Psoas muscle (tissue), 8 donors: ENCODE measurements at places on chromosomes 7 and 10. TPM values are rescaled to one million over a fixed set of nuclear protein-coding genes. Genes with fewer than 3 reads are reported as not detected.
A peak's percentile ranks its signal among the peaks of the same experiment; 100 is the strongest.

Gene PKD2L1
- not detected for polyA plus RNA-seq

Gene IFIT1B
- polyA plus RNA-seq = not detected

DNA sequence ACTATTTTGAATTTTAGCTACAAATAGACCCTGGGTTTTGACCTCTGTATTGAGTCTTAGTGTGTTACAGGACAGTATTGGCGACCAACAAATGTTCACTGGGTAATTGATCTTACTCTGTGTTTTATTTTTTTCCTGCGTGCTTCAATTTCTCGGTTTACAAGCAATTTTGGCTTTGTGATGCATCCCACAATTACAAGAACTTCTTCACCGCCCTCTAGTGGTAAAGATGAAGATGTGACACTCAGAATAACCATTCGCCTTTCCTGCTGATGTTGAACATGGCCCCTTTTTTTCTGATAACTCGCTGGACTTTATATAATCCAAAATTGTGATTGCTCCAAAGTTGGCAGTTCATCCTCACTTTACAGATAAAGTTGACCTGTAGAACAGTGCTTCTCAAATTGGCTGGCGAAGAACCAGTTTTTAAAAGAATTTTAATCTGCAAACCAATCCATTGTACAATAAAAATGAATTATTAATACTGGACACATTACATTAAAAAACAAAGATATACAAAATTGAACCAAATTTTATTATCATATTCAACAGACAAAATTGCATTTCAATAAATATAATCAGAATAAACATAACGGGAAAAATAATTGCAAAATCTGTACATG lies 20.2 kb upstream of the SMC3 start:
- DNase-seq = no peak

GRCh38 chr7:80815733-80816132 lies 103.1 kb downstream of the SEMA3C start:
- DNase-seq = no peak

DNA sequence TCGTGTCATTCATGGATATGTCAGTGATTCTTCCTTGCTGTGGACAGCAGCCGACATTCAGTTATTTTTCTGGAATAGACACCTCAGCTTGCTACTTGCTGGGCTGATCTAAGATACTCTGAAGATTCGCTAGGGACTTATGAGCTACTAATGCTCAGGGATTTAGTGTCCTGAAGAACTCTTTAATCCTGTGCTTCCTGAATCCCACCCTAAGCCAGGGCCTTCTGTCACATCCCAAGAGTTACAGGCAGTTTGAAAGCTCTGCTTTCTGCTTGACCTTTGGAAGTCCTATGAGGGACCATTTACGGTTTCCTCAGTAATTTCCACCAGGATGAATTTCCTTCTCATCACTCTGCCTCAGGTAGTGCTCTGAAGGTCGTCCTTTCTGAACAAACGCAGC lies at the start of gene PDE6C:
Gene PDE6C, plus strand, starts transcription at position 227 of the 400 bp plus-strand sequence. CDS start 189 bp downstream, outside the sequence.
- DNase-seq = no peak

- no peak for DNase-seq
Observed at GRCh38 chr7:70006261-70006920, 408.1 kb downstream of the AUTS2 start.

DNA sequence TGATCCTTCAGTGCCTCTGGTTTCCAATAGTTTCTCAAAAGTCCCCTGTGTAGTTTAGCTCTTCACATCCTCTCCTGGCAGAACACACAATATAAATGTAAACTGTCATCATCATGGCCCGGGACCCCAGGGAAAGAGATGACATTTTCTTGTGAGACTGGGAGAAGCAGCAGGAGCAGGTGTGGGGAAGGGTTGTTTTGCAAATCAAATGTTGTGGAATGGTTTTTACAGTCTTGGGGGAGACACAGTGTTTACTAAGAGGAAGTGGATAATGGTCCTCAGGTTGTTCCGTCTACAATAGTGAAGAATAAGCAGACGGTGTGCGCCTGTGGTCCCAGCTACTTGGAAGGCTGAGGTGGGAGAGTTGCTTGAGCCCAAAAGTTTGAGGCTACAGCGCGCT lies 159.1 kb downstream of the SEC23IP start:
- DNase-seq = no peak

DNA sequence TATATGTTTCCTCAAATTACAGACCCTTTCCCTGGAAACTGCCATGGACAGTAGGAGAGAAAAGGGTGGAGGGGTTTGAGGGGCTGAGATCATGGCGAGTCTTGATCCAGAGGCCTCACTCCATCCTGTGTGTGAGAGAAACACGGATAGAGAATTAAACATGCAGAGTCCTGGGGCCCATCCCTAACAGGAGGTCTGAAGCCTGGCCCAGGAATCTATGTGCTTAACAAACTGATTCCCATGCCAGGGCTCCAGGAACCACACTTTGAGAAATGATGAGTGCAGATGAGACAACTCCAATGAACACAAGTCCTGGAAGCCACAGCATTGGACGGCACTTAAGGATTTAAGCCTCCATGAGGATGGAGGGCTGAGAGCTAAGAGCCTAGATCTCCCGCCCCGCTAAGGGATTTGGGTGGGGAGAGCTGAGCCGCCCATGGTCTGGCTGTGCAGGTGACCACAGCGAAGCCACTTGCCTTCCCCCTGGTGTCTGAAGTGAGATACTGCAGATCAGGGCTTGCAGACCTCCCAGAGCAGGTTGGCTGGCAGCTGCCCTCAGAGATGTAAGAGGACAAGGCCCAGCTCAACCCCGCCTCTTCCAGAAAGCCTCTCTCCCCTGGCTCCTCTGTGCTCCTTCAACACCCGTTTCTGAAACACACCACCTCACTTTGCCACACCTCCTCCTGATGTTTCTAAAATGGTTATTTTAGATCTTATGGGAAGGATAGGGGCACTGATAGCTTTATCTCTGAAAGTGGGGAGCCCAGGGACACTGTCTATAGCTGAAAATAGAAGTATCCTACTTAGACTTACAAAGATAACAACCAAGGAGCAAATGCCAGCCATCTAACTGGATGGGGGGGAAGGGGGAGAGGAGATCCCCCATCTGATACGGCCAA lies 24.8 kb upstream of the EIF5AL1 start:
- peak; percentile 53 for DNase-seq
